ENCODE measurements at places on chromosomes 5 and 9.

DNA sequence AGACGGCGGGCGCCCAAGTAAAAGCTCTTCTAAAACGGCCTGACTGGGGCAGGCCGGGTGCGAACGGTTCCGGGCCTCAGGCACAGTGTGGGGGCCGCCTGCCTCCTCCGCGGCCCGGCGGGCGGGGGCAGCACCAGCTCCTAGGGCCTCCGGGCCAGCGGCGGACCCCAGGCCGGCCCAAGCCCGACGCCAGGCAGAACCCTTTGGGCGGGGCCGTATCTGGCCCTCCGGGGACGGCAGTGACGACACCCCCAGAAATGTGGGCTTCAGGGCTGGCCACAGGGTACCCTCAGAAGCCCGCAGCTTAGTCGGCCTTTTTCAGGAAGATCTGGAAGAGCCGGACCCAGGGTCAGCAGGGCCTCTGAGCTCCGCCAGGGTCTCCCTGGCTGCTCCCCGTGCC, 4.0 kb downstream of the LTC4S start:
- no peak for DNase-seq

DNA sequence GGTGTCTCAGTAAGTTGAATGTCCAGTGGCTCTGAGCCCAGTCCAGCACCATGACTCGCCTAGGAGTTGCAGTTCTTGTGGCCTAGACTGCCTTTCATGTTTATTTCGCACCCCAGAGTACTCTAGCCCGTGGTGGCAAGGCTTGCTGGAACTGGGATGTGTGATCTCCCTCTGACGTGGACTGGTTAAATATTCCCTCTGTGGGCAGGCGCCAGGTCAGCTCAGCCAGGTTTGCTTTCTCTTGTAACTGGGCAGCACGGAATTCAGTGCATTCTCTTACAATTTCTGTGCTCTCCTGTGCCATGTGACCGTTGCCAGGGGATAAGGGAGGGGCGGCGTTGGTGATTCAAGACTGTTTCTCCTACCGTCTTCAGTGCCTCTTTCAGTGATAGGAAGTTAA, 270.8 kb downstream of the KDM4C start:
- DNase-seq = no peak

- no peak for DNase-seq
Observed at GRCh38 chr5:140443-140829, 48.5 kb downstream of the PLEKHG4B start.

DNA sequence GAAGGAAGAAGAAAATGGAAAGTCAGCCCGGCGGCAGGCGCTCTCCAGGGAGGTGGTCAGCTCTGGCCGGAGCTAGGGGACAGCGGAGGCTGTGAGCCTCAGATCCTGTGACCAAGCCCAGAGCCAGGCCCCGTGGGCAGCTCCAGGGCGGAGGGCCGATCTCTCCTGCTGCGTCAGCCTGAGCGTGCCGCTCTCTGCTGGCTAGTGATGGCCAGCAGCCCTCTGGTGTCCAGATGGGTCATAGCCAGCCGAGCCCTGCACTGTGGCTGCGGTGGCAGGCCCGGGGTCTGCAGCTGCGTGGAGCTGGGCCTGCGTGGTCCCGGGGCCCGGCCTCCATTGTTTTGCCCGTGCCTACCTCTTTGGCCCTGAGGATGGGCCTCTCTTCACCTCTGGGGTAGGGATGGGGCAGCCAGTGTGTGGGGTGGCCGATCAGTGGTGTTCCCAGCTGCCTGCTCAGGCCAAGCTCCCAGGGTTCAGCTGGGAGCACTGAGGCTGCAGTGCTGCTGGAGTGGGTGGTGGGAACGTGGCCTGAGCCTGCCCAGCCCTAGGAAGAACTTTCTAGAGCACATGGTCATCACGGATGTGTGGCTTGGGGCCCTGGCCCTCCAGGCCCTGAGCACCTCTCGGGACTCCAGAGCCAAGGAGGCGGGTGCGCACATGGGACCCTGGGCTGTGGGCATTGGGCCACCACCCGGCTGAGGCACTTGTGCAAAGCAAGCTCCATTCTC, 17.1 kb upstream of the NRARP start:
- no peak for DNase-seq

GRCh38 chr9:92608909-92609445, 61.0 kb downstream of the IPPK start:
- DNase-seq = no peak

DNA sequence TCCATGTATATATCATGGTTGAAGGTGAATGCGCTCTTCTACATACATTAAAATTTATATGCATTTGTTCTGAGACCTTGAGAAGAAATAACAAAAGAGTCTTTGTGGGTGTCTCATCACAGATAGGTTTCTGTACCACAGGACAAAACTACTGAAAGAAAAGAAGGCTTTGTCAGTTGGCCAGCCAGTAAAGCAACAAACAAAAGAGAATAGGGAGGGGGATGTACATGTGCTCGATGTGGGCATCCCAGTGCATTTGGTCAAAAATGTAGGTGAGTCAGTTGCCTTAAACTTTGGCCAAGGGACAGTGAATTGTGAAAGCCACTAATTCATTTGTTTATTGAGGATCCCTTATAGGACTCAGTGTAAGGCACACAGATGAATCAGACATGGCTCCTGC, 13.3 kb downstream of the RBM18 start:
- DNase-seq = no peak

DNA sequence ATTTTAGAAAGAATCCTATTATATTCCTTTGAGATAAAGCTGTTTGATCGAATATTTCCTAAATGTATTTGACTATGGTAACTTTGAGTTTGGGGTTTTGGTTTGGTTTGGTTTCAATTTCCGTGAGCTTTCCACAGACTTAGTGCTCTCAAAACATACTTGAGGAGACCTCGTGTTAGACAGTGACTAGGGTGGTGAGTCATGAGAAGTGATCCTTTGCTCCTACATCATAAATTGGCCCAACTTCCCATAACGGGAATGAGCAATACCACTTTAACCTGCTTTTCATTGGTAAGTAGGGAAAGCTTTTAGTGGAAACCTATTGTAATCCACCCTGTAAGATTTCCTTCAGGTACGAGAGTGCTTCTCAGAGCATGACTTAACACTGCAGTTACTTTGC, 3.8 kb upstream of the RASEF start:
- no peak for DNase-seq

- no peak for DNase-seq
Observed at GRCh38 chr9:91546574-91546973, 122.9 kb upstream of the NFIL3 start.

DNA sequence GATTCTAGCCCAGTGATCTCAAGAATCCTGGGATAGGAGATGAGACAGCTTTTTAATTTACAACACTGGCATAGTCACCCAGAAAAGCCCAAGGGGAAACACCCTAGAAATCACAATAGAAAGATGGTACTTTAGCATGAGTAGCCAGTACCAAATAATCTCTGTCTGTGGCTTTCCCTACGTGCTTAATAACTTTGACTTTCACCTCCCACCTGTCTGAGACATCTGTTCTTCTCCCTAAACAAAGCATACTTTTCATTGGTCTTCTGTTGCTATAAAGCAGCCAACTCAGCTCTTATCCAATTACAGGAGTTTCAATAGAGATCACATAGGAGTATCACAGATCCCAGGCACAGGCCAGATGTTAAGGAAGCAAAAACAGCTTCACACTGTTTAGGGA, 10.4 kb downstream of the MARCHF3 start:
- DNase-seq = no peak

- no peak for DNase-seq
Observed at GRCh38 chr5:89110916-89111646, 228.1 kb upstream of the MEF2C start.

GRCh38 chr5:37665889-37666288, 174.0 kb downstream of the GDNF start:
- DNase-seq = no peak

- no peak for DNase-seq
Observed at GRCh38 chr5:83837265-83837907, 116.7 kb upstream of the HAPLN1 start.

DNA sequence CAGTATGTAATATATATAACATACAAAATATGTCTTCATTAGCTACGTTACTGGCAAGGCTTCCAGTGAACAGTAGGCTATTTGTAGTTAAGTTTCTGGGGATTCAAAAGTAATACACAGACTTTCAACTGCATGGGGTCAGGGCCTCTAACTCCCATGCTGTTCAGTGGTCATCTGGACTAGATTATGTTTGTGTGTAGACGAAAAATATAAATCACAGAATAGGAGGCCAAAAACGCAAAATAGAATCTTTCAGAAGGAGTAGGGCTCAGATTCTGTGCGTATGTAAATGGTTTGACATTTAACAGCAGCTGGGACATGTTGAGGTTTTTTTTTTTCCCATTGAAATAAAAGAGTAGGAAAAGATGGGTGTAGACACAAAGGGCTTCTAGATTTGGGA, 1048.7 kb upstream of the WWC1 start:
- DNase-seq = no peak

- DNase-seq = no peak
Observed at GRCh38 chr9:37029776-37030610, 4.1 kb downstream of the PAX5 start.

DNA sequence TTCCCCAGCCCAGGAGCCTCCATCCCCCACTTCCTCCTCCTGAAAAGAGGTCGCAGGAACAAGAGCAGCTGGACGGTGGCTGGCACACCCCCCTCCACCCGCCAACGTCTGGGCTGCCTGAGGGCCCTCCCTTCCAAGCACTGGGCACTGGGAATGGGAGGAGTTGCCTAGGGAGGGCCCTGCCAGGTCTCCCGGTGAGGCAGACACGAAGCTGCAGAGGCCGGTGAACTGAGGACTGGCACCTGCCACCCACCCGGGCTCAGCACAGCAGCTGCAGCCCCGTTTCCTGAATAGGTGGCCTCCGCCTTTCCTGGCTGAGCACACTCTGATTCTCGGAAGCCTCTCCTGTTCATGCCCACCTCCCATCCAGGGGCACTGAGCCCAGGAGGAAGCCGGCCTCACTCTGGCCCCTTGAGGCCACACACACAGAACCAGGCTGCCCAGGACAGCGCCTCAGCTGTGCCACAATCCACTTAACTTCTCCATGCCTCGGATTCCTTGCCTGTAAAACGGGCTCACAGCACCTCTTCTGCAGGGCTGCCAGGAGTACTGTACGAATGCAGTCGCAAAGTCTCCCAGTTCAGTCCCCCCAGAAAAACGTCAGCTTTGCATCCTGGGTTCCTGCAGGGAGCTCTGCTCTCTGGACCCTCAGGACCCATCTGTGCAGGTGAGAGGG, 1.3 kb downstream of the NPDC1 start:
- DNase-seq = no peak

DNA sequence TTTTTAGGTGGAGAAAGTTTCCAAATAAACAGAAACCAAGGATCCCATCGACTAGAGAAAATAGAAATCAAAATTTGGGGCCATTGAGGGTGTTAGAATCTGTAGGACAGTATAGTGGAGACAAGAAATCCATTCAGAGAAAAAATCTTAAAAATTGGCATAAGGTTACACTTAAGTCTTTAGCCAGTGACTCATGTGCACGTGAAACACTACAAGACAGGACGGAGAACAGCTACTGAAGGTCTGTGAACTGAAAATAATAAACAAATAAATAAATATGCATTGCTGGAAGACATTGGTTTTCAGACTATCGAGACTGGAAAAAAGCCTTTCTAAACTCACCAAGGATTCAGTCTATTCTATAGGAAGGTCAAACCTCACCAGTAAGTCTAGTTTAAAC, 1955.5 kb downstream of the MAT2B start:
- no peak for DNase-seq

DNA sequence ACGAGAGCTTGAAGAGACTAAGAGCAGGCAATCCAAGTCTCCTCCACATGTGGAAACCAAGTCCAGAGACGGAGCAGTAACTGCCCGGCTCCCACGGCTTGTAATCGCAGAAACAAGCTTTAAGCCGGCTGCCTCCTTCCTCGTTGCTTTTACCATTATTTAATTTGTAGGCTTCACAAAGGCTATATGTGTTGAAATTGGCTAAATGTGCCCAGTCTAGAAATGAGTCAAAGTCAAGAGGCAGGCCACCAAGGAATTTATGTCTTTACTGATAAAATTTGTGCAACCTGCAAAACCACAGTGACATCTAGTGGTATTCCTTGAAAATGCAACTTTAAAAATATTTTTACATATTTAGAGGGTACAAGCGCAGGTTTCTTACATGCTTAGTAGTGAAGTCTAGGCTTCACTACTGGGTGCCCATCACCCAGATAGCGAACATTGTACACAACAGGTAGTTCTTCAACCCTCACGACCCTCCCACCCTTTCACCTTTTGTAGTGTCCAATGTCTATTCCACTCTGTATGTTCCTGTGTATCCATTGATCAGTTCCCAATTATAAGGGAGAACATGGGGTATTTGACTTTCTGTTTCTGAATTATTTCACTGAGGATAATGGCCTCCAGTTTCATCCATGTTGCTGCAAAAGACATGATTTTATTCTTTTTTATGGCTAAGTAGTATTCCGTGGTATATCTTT, 33.5 kb upstream of the EBF1 start:
- no peak for DNase-seq

DNA sequence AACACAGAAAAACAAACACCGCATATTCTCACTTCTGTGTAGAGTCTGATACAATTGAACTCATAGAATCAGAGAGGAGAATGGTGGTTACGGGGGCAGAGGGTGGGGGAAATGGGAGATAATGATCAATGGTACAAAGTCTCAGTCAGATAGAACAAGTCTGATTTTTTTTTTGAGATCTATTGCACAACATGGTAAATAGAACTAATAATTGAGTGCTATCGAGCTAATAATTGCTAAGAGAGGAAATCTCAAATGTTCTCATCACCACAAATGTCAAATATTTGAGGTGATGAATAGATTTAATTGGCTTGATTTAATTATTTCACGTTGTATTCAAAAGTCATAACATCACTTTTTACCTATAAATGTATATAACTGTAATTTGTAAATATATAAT, 121.0 kb upstream of the SPIN1 start:
- DNase-seq = no peak

DNA sequence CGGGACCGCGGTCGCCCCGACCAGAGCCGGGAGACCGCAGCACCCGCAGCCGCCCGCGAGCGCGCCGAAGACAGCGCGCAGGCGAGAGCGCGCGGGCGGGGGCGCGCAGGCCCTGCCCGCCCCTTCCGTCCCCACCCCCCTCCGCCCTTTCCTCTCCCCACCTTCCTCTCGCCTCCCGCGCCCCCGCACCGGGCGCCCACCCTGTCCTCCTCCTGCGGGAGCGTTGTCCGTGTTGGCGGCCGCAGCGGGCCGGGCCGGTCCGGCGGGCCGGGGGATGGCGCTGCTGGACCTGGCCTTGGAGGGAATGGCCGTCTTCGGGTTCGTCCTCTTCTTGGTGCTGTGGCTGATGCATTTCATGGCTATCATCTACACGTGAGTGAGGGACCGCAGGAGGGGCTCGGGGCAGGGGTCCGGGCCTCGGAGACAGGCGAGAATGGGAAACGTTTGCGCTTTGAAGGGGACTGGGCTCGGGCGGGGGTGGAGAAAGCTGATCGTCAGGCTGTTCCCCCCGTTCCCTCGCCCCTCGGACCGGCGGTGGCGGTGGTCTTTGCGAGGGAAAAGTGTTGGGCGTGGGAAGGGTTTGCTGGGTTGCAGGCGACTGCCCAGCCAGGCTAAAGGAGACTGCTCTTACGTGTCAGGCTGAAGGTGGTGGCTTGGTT, 457 bp downstream of the UGCG start:
- peak; percentile 65 for DNase-seq
